ENCODE measurements at places on chromosomes 16 and 17. TPM values are rescaled to one million over a fixed set of nuclear protein-coding genes. Genes with fewer than 3 reads are reported as not detected.

The C17orf67 gene
- 1.2 TPM for polyA plus RNA-seq

DNA sequence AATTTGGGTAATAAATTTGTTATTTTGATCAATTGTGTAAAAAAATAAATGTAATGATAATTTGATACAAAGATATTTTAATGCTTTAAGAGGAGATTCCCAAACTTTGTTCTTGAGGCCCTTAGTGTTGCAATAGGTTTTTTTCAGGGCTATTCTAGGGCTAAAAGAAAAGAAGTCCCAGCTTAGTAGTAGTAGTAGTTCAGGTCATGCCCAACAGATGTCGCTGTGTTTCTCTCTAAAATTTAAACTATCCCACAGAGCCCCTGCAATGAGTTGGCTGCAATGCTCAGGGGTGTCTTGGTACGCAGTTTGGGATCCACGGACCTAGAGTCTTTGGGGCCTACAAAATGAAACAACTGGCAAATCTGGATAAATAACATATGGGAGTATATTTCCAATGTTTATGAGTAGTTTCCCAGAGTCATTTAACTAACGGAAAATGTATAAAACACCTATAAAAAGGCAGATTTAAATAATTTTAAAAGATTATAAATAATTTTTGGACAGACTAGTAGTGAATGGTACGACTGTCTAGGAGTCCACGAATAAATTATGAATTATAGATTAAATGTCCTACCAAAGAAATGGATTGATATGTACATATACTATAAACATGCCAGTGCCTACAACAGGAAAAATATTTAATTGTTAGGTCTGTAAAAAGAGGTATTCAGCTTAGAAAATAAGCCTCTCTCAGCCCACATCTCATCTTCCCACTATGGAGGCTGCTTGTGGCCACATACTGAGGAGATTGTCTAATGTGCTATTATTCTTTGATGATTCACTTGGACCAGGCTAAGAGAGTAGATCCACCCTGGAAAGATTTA, 228.5 kb upstream of the PMFBP1 start:
- peak; percentile 71 for DNase-seq

DNA sequence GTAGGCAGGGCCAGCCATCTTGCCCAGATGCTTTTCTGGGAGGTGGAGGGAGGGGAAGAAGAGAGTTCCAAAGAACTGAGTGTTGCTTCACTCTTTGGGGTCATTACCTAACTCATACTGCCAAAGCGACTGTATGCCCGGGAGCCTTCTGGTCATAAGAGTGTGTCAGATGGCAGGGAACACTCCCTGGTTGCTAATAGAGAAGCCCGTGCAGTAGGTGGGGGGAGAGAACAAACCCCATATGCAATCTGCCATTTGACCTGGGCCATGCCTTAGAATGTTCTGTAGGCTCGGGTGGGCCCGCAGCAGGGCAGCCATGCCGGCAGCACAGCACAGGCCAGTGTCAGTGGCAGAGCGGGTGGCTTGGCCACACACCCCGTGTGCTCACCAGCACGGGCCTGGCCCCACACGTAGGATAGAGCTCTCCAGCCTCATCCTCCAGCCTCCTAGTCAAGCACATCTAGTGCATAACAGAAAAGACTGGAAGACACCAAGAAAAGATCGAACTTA, 120.5 kb downstream of the SOCS1 start:
- peak; percentile 81 for DNase-seq

DNA sequence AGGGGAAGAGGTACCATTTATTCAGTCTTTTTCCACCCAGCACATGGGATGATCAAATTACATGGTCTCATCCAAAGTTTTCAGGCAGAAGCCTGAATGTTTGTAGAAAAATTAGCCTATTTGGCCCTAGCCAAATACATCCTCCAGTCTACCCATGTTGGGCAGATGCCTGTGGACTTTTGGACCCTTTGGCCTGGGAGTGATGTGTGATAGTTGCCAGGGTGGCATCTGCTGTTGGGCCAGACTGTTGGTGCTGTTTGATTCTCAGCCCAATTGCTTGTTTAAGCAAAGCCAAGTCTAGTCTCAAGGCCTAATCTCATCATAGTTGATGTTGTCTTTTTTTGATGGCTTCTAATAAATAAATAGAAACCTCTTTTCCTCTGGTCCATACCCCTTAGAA, 419.0 kb downstream of the CDH13 start:
- no peak for DNase-seq

DNA sequence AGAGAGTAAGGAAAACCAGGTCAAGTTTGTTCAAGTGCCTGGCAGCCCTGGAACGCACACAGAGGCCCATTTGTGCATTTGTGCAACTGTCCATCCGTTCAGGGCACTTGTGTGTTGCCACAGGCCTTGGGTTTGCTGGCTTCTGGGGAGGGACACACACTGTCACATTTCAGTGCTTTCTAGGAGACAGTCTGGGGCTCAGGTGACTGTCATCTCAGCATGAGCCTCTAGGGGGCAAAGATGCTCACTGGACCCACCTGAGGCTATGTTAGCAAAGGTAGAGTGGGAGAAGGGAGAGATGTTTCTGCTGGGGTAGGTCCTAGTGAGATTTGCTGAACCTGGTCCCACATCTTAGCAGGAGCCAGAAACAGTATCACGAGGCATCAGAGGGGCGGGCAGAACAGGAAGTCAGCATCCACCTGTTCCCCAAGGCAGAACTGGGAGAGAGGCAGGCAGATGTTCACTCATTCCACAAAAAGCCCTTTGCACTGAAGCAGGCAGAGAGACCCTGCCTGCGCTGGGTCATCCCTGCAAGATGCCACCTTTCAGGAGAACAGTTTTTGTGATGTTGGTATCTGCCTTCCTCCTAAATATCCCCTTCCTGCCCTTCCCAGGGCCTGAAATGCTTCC, 48.5 kb downstream of the RAI1 start:
- DNase-seq, result no peak

GRCh38 chr16:24838554-24839266, 7.1 kb upstream of the SLC5A11 start:
- DNase-seq, result peak; percentile 88

- DNase-seq, result no peak
Measured at GRCh38 chr17:2994441-2994840, 69.0 kb downstream of the OR1D5 start.

- DNase-seq, result no peak
Measured at GRCh38 chr16:75763204-75763603, 36.9 kb upstream of the CPHXL start.

All from GM23248 (cell line).